Fibroblast of the conjunctiva (primary cell): ENCODE measurements at places on chromosomes 11 and 22.
A peak's percentile ranks its signal among the peaks of the same experiment; 100 is the strongest.

GRCh38 chr22:22547692-22548300 is 11.3 kb downstream of the PRAME start:
- no peak for DNase-seq

DNA sequence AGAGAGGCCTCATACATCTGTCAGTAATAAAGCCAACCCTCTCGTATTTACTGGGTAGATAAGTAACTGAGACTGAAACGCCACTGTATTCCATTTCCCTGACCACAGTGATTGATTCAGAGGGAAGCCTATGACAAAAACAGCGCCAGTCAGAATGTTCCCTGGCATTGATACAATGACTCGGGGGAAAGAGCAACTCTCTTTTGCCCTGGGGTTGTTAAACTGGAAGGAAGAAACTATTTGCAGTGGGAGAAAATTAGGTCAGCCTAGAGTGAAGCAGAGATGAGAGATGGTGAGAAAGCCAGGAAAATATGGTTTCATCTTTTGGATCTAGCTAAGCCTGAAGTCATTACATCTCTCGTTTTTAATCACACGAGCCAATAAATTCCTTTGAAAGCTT is 48.6 kb upstream of the RBFOX2 start:
- DNase-seq = no peak

GRCh38 chr11:66414120-66414934 is 6.5 kb upstream of the NPAS4 start:
- no peak for DNase-seq

- DNase-seq = no peak
These were observed 596.2 kb downstream of the BUD13 start for GRCh38 chr11:116176484-116177005.

GRCh38 chr22:35884529-35884928 is 144.1 kb downstream of the RBFOX2 start:
- no peak for DNase-seq

DNA sequence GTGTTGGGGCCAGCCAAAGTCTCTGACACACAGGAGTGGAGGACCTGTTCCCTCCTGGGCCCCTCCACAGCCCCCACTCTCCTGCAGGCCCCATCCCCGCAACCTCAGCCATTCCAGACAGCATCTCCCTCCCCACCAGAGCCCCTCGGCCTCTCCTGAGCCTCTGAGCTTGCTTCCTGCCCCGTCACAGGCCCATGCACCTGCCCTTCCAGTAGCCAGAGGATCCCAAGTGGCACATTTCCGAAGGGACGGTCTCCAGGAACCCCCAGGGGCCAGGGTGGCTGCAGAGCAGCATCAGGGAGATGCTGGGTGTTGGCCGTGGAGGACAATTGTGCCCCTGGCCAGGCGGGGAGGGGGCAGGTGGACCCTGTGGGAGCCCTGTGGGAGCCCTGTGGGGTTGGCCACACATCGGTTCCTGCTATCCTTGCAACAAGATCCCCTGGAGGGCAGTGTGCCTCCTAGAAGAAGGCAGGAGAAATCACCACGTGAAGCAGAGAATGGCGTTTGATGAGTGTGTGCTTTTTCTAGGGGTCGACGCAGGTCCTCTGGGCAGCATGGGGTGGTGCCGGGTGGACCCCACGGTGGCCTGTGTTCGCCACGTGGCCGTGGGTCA is 45.3 kb upstream of the PPARA start:
- DNase-seq = no peak

DNA sequence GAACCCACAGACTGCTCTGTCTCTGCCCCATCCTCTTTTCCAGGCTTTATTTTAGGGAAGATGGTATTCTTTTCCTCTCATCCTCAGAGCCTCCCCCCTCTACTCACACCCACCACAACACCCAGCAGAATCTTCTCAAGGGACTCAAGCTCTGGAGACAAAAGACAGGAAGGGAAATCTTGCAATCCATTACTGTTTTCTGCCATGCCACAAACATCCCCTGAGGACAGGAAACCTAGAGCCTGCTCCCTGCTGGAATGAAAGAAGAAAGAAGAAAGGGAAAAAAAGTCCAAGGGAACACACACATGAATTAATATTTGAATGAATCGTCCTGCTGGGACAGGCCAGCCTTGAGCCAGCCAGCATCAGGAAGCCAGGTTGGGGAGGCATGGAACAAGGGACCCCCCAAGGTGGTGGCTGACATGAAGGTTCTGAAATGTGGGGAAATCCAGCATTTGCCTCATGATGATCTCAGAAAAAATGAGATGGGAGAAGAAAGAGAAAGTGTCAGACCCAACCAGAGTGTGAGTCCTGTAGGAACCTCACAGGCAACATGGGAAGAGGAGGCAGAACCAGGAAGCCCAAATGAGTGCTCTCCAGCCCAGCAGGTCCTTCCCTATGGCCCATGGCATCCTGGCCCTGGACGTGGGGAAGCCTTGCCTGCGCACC is 34.0 kb downstream of the SLCO2B1 start:
- no peak for DNase-seq

DNA sequence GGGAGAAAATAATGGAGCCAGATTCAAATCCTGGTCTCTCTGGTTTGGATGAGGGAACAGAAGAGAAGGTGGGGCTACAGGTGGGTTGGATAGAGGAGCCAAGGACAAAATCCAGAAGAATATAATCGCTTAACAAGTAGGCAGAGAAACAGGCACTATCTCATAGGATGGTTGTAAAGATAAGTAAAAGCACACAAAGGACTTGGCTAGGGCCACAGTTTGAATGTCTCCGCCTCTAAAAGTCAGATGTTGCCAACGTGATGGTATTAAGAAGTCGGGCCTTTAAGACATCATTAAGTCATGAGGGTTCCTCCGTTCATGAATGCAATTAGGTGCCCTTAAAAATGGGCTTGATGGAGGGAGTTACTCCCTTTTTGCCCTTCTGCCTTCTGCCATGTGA is 42.8 kb downstream of the SIK3 start:
- no peak for DNase-seq

DNA sequence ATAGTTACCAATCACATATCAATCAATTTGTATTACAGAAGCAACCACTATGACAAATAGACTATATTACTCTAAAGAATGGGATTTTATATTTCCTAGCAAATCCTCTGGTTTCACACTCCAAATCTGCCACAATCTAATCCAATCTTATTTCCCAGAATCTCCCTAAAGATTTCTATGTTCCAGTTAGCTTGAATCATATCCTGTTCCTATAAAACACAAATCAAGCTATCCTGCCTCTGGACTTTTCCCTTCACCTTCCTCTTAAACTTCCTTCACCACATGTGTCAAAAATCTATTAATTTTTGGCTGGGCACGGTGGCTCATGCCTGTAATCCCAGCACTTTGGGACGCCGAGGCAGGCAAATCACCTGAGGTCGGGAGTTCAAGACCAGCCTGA is 50.0 kb downstream of the PIK3C2A start:
- no peak for DNase-seq

GRCh38 chr11:122109932-122110331 is 6.1 kb downstream of the BLID start:
- no peak for DNase-seq

DNA sequence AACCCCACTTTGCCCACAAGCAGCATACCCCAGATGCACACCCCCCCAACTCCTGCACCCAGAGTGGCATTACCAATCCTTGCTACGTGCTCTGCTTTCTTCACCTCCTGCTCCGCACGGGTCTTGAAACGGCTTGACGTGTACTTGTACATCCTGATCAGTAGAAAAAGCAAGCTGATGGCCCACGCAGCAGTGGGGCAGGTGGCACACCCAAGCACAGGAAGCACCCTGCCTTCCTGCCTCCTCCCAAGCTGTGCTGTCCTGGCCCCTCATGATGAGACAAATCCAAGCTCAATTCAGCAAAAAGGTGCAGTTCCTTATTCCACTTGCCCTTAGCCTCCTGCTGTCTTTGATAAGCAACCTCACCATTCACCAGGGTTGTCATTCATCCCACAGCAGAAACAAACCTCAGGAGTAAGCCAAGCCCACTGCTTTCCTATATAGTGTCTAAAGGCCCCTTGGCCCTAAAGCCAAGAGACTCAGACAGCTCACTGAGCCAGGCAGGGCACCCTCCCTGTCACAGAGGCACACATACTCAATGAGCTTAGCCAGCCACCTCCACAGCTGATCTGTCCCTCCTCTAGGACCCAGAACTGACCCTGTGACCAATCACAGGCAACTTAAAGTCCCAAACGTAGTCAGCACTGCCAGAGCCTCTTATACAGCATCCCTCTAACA is 27.8 kb downstream of the MORC2 start:
- DNase-seq = no peak

- DNase-seq = no peak
These were observed 1.1 kb upstream of the TTLL8 start for GRCh38 chr22:50058906-50059880.

GRCh38 chr11:88284336-88285050 is 53.0 kb downstream of the CTSC start:
- DNase-seq = peak; percentile 32

DNA sequence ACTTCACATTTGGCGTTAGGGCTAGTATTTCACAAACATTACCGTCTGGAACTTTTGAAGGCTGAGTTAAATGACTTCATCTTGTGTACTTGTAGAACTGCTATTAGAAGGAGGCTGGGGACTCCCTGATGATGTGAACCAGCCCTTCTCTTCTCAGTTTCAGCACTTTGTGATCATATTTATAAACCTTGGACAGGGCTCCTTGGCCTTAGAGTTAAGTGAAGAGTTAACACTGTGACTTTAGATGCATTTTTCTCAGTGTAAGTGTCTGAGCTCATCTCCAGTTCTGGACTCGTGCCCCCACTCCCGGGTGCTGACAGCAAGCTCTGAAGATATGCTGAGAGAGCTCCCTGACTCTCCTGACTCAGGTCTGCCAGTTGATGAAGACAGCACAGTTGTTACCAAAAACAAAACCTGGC is 8.4 kb downstream of the MIAT start:
- no peak for DNase-seq

DNA sequence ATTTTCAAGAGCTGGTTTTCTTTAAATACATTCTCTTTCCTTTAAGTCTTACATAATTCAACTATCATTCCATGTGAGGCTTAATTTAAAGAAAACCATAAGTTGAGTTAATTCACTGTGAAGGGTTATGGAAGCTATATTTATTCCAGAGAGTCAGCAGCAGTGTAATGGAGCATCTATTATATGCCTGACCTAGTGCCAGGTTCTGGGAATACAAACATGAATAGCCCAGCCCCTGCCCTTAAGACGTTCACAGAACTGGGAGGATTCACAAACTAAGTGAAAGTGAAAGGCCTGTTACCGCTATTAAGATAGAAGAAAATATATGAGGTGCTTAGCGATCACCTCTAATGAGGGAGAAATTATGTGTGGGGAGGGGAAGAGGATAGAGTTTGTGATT is 408.9 kb upstream of the CCDC90B start:
- no peak for DNase-seq

GRCh38 chr11:1155274-1155693 is 2.5 kb upstream of the MUC5AC start:
- no peak for DNase-seq

DNA sequence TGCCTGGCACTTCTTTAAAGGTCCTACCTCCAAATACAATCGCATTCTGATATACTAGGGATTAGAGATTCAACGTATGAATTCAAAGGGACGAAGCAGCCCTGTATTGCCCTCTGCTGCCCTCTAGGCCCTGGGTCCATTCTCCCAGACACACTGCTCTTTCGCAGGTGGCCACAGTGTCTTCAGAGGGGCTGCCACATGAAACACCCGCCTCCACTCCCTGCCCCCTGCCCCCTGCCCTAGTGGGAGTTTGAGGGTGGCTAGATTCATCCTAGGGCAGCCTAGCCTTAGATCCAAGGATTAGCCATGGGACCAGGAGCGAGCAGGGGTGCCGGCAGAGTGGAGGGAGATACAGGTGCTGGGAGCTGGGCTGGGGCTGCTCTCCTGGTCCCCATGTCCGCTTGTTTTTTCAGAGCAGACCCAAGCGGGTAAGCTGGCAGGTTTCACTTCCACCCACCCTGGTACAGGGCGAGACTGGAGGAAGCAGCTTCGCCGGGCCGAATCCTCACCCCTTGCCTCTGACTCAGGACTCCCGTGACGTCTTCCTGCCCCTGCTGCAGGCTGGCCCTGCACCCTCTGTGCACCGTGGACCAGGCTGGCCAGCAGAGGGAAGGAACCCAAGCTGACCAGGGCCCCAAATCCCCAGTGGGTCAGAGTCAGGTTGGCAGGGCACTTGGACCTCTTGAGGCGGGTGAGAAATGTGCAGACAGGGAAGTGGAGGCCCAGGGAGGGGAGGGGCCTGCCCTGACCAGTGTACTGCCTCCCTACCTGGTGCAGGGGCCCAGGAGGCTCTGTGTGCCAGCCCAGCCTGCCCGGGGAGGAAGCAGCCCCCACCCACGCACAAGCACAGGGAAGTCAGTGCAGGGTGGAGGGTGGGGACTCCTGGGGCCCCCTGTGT is 28.4 kb upstream of the HMOX1 start:
- DNase-seq = no peak

DNA sequence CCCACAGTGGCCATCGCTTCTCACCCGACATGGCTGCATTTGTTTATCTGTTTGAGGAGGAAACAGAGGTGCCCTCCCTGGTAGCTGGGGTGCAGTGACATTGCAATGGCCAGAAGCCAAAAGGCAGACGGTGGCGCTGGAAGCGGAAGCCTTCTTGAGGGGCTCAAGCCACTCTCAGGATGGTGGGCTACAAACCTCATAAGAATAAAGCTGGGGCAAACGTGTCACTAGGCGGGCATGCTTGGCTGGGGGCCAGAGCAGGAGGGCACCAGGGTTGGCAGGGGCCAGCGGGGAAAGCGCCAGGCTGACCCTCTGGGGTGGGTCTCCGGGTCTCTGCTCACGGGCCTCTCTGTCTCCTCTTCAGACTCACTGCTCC is 12.6 kb downstream of the TNNT3 start:
- no peak for DNase-seq

DNA sequence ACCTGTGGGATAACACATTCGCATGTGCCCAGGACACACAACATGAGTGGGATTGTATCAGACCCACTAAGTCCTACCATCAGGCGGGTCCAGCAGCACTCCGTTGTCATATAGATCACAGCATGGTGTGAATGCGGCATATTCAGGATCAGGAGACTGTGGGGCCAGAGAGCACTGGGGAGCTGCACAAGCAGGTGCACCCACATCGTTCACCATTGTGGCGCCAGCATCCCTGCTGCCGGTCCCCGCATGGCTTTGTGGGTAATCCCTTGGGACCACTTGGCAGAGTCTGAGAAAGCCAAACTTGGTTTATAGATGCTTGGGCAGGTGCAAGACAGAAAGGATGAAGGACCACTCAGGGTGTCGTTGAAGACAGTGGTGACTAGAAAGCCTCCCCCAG is 201.6 kb upstream of the B3GAT1 start:
- no peak for DNase-seq

- peak; percentile 10 for DNase-seq
These were observed 718.8 kb downstream of the CNTN5 start for GRCh38 chr11:99739464-99740089.

DNA sequence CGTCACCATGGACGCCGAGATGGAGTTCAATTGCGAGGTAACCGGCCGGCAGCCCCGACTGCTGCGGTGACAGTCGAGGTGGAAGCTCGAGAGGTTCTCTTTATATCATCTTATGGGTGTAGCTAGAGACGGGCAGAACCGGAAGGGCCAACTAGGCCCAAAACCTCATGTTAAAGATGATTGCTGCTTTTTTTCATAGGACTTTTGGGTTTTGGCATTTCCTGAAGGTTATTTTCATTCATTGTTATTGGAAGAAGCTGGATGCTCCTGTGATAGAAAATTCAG is 585 bp downstream of the NF2 start:
- DNase-seq = no peak

GRCh38 chr22:38141217-38141973 is 30.9 kb upstream of the BAIAP2L2 start:
- DNase-seq = no peak

GRCh38 chr22:45239681-45240051 is 1.0 kb downstream of the KIAA0930 start:
- DNase-seq = no peak
